ENCODE measurements at places on chromosomes 12 and 14.
A peak's percentile ranks its signal among the peaks of the same experiment; 100 is the strongest.

DNA sequence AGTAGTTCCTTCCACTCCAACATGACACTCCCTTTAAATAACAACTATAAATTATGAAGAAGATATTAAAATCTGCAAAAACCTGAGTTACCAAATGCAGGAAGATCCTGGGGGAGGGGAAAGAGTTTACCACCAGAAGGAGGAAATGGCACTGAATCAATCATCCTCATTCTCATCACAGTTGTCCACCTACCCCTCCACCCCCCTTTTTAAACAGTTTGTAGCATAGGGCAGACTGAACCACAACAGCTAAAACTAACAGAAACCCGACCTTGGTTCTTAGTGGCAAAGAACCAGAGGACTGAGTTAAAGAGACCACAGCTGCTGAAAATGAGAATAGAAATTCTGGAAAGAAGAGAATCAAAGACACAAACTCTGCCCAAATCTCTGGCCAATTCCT is 189.5 kb downstream of the MED13L start:
- DNase-seq = no peak

- DNase-seq = no peak
These were observed 411.1 kb downstream of the NRXN3 start for GRCh38 chr14:78581229-78581628.

GRCh38 chr12:2358986-2359658 is 306.3 kb downstream of the CACNA1C start:
- no peak for DNase-seq

- no peak for DNase-seq
These were observed 13.5 kb downstream of the SLC11A2 start for GRCh38 chr12:51012570-51013236.

GRCh38 chr14:102058146-102058545 is 28.7 kb downstream of the HSP90AA1 start:
- no peak for DNase-seq

DNA sequence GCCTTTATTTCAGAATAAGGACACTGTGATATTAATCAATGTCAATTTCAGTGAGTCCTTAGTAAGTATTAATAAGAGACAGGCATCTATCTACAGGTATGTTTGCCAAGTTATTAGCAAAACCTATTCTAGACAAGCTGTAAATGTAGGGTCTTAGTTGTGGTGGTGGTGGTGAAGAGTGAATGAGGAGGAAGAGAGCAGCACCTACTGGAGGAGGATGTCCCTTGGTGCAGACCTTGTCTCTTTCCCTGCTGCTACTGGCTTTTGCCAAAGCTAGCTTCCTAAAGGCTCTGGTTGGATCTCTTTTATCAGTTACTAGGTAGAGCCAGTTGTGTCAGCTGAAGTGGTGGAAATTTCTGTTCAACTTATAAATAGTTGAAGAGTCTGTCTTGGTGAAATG is 304.8 kb upstream of the ATP2B1 start:
- no peak for DNase-seq

GRCh38 chr12:49664591-49665239 is 41.4 kb downstream of the PRPF40B start:
- no peak for DNase-seq

GRCh38 chr14:104545151-104545941 is 34.2 kb upstream of the C14orf180 start:
- no peak for DNase-seq

DNA sequence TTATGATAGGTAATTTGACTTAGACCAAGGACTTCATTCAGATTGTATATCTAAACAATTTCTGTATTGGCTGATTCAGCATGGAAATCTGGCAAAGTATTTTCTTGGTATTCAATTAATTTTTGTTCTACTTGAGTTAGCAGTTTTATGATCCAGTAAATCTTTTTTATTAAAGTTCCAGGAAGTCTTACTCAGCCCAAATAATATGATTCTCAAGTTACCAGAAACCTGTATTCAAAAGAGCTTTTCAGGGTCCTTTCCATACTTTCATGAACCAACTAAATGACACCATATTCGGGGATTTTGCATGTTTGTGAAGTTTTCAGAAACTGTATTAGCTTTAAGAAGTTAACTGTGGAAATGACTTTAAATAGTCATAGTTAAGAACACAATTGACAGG is 662.6 kb downstream of the LRFN5 start:
- DNase-seq = no peak

GRCh38 chr14:56181681-56182085 is 63.5 kb downstream of the PELI2 start:
- DNase-seq = no peak

DNA sequence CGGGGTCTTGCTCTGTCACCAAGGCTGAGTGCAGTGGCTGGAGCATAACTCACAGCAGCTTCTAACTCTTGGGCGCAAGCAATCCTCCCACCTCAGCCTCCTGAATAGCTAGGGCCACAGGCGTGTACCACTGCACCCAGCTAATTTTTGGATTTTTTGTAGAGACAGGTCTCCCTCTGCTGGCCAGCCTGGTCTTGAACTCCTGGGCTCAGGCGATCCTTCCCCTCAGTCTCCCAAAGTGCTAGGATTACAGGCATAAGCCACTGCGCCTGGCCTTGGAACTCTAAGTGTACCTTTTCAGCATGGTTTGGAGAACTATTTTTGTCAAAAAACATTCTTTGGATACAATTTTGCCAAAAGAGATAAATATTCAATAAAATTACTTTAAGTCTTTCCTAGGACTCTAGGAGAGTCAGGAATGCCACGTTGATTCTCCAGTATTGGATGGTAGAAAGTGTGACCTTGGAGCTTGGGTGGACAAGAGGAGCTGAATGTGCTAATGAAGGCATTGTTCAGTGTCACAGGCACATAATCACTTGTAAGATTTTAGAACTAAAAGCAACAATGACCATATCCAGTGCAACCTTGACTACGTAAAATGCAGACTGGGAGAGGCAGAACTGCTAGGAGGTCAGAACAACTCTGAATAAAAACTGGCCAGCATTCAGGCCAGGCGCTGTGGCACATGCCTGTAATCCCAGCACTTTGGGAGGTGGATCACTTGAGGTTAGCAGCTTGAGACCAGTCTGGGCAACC is 2.8 kb downstream of the SRSF9 start:
- peak; percentile 52 for DNase-seq

DNA sequence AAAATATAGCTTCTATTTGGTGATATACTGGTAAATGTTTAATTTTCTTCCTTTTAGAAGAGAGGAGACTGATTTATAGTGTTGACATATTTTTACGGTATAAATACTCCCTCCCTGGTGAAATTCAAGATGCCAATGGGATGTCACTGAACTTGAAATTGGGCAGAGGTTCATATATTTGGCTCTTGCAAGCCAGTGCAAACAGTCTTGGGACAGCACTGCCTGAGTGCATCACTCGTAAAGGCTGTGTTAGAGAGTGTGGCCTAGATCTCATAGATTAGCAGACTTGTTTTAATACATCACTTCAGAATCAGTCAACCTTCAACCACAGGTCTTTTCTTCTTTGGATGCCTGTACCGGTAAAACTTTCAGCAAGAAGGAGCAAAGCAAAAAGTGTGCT is 681.0 kb downstream of the NRXN3 start:
- DNase-seq = no peak

DNA sequence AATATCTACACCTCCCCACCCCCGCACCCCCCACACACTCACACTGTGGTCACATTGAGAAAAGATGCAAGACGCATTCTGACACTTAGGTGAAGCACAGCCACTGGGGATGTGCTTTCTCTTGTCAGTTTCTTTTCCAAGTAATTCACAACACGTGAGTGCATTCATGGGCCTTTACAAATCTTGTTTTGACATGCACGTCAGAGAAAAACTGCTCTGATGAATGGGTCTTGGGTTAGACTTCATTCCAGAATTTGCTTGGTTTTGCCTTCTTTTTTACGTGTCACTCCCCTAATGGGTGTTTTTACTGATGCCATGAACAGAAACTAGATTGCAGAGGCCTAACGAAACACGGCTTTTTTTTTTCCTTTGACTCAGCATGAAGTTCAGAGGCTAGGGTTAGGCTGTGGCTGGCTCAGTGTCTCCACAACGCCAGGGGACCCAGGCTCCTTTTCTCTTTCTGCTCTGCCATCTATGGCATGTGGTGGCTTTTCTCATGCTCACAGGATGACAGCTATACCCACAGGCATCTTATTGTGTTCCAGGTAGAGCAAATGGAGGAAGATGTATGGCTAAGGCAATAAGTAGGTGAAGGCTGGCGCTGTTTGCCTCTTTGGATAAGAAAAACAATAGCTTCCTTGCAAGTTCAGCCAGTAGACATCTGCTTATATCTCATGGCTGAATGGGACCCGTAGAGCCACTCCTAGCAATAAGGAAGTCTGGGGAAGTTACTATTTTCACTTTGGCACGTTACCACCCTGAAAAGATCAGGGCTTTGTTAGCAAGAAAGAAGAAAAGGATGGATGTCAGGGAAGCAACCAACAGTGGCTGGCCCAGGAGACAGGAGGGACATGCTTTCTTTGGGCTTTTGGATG is 253.3 kb downstream of the SLC15A4 start:
- no peak for DNase-seq

DNA sequence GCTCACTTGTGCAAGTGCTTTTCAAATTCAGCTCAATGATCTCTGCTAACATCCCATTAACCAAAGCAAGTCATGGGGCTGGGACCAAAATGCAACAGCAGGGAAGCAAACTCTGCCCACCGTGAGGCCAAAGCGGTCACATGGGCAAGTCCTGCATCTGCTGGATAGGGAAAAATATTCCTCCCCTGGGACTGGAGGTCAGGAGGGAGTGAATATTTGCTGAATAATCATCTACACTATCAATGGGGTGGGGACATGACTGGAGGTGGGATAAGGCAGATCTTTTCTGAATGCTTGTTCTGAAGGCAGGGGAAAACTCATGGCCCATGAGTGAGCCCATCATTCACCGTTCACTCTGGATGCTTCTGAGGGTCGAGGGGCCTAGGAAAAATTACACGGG is 45.1 kb upstream of the VRK1 start:
- DNase-seq = no peak
